ENCODE measurements at places on chromosomes 5 and 9.
A peak's percentile ranks its signal among the peaks of the same experiment; 100 is the strongest.

GRCh38 chr5:175693741-175694140 lies 35.9 kb downstream of the HRH2 start:
- no peak for DNase-seq

- DNase-seq: no peak
Measured at GRCh38 chr9:103700195-103700962, 393.7 kb upstream of the SMC2 start.

- DNase-seq: no peak
Measured at GRCh38 chr5:178123966-178124925, 6.6 kb upstream of the RMND5B start.

- no peak for DNase-seq
Measured at GRCh38 chr9:130751631-130752355, 58.2 kb downstream of the EXOSC2 start.

DNA sequence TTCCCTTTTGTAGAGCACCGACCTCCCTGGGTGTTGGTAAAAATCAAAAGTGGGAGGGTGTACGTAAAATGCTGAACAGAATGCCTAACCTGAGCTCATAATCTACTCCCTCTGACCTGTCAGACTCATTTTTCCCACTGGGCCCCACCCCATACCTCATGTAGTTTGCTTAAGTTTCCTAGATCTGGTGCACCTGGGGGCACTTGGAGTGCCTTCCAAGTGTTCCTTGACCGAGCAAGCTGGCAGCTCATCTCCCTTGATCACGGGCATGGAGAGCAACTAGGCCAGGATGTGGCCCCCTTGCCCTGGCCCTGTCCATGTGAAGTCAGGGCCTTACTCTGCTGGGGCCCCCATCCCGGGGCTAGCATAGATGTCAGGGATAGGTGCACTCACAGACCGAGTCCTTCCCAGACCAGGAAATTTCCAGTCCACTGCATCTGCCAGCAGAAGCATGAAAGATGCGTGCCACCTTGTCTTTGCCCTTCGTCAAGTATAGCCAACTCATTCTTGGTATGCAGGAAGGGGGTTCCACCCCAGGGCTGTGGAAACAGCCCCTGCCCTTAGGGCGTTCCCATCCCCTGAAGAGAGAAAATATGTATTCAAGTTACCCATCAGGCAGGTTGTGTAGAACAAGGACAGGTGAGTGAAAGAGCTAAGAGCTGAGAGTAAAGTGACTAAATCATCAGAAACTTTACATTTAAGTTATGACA lies 41.9 kb downstream of the SLC22A5 start:
- no peak for DNase-seq

GRCh38 chr5:80884086-80884813 lies 75.9 kb upstream of the RASGRF2 start:
- no peak for DNase-seq

DNA sequence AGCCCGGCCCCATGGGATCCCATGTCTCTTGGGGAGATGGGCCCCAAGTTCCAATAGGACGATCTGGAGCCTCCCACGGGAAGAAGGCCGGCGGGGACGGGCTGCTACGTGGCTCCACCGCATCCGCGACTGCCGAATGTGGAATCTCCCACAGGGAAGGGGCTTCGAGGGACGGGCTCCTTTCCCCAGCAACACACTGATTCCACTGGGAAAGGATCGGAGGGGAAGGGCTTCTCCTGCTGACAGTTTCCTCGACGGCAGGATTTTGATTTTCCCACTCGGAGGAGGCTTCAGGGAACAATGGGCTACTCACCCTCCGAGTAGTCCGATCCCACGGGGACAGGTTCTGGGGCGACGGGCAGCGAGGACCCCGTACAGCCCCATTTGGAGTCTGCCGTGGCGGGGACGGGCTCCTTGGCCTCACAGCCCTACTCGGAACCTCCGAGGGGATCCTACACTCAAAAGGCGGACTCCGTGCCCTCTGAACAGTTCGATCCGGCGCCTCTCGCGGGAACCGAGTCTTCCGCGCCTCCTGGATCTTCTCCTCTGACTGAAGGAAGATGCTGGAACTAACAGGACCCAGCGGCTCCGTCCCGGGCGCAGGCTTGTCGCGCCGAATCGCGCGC lies 1.3 kb downstream of the PROB1 start:
- no peak for DNase-seq

GRCh38 chr5:122755783-122756182 lies 19.1 kb upstream of the SNX2 start:
- no peak for DNase-seq

DNA sequence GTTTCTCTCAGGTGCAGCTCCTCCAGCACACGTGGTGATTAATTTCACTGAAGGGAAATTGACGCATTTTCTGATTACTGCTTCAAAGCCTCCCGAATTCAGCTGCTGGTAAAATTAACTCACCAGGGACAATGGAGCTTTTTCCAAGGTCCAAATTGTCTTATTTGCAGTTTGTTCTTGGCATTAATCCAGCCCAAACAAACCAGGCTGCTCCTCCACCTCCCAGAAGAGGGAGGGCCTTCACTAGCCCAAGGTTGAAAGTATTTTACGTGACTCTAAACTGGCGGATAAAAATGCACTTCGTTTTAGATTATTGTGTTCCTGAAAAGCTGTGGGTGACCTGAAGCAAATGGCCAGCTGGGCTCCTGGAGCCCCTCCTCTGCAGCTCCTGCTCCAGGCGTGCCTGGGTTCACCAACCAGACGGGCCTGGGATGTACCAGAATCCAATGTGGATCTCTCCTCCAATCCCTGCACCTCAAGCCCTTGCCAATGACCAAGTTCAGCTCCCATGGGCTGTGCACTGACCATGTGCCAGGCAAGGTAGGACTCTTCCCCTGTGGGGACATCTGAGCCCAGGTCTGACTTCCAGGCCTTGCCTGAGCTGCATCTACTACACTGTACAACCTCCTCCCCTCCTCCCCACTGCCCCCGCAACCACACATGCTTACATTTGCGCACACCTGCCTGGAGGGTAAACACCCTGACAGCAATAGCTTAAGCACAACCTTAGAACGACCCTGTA lies 193.4 kb downstream of the CDK5RAP2 start:
- no peak for DNase-seq

GRCh38 chr5:4625206-4625896 lies 514.8 kb upstream of the ADAMTS16 start:
- DNase-seq: no peak

DNA sequence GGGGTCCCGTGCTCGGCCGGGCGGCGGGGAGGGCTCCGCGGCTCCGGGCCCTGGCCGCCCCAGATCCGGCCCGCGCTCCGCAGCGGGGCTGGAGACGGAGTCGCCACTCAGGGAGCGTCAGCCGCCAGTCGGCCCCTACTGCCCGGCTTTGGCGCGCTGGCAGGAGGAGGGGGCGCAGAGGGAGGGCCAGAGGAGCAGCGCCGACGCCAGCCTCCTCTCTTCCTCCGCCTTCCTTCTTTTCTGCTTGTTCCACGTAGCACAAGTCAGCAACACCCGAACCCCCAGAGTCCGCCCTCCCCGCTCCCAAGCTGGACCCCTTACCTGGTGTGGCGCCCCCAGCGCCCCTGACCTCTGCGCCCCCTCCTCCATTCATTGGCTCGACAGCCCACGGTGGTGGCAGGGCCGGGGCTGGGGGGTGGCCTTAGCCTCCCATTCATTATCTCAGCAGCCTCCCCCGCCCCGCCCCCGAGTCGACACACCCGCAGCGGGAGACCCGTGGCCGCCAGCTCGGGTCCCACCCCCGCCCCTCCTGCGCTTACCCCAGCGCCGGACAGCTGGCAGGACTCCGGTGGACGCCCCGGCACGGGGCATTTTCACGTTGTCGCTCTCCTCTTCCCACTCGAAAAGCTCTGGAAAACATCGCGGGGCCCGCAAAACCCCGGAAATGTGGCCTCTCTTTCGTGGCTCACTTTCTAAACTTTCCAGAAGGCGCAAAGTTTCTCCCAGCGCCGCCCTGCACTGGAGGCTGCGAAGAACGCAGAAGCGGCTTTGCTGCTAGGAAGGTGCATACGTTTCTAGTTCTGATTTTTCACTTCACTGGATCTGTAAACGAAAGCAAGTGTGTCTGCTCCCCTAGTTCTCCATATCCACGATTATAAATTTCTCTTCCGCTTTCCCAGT lies at the start of gene LPAR1:
Gene LPAR1 (minus strand): TSS at position 140 of the 900 bp plus-strand sequence. CDS start 66,353 bp downstream, outside the sequence.
- DNase-seq: peak; percentile 64

DNA sequence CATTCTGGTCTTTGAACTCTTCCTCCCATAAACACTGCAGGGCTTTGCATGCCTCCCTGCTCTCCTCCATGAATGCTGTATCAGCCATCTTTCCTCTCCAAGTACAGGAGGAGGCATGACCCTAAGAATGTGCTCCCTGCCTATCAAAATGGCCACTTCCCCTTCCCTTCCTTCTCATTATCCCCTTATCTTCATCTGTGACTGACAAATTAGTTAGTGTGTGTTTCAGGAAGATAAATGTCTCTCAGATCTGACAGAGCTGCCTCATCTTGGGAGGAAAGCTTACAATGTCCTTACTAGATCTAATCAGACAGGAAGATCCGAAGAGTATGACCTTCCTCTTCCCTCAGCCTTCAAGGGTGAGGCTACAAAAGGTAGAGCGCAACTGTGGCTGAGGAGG lies 46.2 kb downstream of the TLR4 start:
- no peak for DNase-seq

DNA sequence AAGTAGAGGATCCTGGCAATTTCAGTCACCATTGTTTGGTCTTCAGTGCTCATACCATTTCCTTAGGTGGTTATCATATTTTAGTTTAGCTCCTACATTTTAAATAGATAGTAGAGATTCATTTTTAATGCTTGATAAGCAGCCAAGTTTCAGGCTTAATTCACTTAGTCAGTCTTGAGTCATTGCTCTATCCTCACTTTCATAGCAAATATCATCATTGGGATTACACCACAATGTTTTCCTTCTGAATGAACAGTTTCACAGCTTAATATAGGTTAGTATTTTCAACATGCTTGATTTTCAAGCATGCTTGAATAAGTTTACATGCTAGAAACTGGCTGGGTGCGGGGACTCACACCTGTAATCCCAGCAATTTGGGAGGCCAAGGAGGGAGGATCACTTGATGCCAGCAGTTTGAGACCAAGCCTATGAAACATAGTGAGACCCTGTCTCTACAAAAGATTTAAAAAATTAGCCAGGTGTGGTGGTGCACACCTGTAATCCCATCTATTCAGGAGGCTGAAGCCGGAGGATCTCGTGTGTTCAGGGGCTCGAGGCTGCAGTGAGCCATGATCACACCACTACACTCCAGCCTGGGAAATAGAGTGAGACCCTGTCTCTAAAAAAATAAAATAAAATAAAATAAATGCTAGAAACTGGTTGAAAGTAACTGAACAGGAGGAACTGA lies 339.9 kb downstream of the ADGRV1 start:
- no peak for DNase-seq

GRCh38 chr5:7676455-7676854 lies 174.5 kb downstream of the CFAP90 start:
- no peak for DNase-seq

GRCh38 chr5:172407822-172408221 lies 46.5 kb downstream of the SH3PXD2B start:
- DNase-seq: no peak

GRCh38 chr9:87716141-87716540 lies 9.8 kb upstream of the CTSL start:
- DNase-seq: no peak

DNA sequence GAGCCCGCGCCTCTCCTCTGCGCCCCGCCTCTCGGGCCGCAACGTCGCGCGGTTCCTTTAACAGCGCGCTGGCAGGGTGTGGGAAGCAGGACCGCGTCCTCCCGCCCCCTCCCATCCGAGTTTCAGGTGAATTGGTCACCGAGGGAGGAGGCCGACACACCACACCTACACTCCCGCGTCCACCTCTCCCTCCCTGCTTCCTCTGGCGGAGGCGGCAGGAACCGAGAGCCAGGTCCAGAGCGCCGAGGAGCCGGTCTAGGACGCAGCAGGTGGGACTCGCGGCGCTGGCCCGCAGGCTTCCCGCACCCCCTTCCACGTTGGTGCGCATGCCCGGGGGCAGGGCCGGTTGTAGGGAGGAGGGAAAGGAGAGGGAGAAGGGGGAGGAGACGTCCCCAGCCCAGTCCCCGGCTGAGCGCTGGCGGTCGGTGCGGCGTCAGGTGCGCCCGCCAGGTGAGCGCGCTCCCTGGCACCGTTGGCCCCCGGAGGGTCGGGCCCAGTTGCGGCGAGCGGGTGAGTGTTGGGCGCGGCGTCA lies at the start of gene OCLN:
Gene OCLN (plus strand): TSS at position 400 of the 532 bp plus-strand sequence. CDS start 11,455 bp downstream, outside the sequence.
- peak; percentile 25 for DNase-seq

DNA sequence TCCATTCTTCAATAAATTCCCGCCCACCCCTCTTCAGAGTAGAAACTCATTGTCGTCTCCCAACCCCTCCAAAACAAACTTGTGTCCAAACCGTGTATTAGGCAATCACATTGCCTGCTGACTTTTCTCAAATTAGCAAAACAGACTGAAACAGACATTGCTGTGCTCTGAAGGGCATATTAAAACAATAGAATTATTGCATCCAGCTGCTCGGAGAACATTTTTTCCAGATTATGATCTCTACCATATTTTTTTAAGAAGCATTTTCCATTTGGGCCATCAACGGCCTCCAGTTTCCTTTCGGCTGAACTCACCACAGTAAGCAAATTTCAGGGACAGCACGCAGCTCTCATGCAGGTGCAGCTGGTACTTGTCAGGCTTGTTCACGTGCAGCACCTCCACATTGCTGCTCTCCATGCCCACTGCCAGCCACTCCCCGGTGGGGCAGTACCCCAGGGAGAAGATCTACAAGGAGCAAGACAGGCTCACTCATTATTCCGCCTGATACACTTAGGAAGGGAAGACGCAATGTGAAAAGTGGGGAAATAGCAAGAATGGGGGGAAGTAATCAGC lies 104.1 kb downstream of the TLE1 start:
- DNase-seq: no peak

DNA sequence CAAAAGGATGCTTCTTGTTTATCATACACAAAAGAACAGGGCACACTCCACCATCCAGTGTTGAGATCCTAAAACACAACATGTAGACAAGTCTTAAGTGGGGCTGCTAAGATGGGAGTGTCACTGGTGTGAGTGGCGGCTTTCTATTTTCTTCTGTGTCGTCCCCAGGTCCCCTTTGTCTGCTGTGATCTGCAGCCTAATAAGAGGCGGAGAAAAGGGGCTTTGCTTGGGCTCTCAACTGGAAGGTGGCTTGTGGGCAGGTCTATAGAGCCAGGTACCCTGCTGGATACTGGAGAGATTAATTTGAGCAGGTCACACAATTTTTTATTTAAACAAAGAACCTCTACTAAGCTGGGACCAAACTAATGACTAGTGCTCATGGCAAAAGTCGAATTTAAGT lies 126.1 kb upstream of the SAP30L start:
- DNase-seq: no peak

GRCh38 chr5:178431063-178431781 lies 159.0 kb downstream of the COL23A1 start:
- no peak for DNase-seq

DNA sequence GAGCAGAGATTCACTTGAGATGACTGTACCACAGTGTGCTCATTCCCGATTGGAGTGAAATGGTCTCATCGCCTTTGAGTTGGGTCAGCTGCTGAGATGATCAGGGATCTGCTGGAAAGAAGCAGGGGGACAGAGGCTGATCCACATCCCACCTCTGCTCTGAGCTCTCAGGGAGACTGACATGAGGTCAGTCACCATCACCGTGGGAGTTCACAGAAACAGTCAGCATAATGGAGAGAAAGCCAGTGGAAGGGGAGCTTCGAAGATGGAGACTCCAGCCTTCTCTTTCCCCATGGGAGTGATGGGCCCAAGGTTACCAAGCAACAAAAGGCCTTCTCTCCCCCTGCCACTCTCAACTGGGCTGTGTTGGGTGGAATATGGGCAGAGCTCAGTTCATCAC lies 276.4 kb downstream of the CDK5RAP2 start:
- no peak for DNase-seq
